ENCODE measurements at places on chromosomes 12 and 14.
A peak's percentile ranks its signal among the peaks of the same experiment; 100 is the strongest.

- DNase-seq, result no peak
These were observed 415.4 kb downstream of the ZFP36L1 start for GRCh38 chr14:68377459-68377858.

DNA sequence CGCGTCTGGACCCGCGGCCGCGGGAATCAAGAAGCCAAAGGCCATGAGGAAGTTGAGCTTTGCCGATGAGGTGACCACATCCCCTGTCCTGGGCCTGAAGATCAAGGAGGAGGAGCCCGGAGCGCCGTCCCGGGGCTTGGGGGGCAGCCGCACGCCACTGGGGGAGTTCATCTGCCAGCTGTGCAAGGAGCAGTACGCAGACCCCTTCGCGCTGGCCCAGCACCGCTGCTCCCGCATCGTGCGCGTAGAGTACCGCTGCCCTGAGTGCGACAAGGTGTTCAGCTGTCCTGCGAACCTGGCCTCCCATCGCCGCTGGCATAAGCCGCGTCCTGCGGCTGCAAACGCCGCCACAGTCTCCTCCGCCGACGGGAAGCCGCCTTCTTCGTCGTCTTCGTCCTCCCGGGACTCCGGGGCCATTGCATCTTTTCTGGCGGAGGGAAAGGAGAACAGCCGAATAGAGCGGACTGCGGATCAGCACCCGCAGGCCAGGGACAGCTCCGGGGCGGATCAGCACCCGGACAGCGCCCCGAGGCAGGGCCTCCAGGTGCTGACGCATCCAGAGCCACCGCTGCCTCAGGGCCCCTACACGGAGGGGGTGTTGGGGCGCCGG, 1.0 kb downstream of the INSM2 start:
- DNase-seq, result peak; percentile 68

DNA sequence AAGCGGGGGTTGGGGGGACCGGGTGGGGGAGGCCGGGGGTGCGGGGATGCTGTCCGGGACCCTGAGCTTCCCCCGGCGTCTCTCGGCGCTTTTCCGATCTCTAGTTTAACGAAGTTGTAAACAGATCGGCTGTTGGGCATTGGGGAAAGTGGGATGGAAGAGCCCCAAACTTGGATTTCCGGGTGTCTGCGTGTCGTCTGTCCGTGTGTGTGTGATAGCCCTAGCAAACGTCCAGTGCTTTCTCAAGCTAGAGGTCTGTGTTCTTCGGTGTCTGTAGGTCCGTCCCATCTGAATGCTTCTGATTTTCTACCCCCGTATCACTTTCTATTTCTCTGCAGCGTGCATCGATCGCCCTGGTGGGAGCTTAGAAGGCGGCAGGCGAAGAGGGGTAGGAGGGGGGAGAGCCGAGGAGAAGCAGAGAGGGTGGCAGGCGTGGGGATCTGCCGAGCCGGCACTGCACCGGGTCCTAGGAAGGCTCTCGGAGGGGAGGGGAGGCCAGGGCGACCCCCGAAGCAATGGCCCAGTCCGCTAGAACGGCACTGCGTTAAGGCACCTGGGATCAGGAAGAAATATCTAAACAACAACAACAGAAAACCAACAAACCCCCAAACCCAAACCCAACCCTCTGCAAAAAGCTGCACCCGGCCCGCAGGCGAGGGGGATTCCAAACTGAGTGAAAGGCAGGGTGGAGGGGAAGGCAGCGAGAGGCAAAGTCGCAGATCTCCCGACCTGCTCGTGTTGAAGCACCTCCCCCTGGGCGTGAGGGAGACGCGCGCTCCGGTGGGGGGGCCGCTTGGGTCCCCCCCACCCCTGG, 1.0 kb downstream of the KCNA1 start:
- no peak for DNase-seq

GRCh38 chr12:19244312-19244711, 114.8 kb downstream of the PLEKHA5 start:
- no peak for DNase-seq

GRCh38 chr14:50056435-50056834, 59.9 kb downstream of the VCPKMT start:
- no peak for DNase-seq

DNA sequence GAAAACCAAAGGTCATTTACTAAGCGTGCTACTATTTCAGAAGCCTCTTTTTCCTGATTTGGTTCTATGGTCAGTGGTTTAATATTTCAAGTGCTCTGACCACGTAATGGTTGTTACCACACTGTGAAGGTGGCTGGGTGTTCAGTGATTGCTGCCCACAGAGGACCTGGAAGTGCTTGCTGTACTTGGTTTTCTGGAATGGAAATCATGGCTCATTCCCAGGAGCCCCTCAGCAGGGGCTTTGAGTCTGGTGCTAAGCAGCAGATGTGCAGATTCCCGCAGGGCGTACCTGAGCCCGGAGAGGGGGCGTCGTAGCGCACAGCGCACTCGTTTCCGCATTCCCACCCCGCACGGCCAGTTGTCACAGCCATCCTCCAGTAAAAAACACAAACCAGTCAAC, 50.5 kb downstream of the TRAF3 start:
- DNase-seq, result no peak

GRCh38 chr14:86787717-86788116, 1205.3 kb downstream of the GALC start:
- DNase-seq, result no peak

- DNase-seq, result no peak
These were observed 265.6 kb downstream of the TMEM117 start for GRCh38 chr12:44101475-44101874.

DNA sequence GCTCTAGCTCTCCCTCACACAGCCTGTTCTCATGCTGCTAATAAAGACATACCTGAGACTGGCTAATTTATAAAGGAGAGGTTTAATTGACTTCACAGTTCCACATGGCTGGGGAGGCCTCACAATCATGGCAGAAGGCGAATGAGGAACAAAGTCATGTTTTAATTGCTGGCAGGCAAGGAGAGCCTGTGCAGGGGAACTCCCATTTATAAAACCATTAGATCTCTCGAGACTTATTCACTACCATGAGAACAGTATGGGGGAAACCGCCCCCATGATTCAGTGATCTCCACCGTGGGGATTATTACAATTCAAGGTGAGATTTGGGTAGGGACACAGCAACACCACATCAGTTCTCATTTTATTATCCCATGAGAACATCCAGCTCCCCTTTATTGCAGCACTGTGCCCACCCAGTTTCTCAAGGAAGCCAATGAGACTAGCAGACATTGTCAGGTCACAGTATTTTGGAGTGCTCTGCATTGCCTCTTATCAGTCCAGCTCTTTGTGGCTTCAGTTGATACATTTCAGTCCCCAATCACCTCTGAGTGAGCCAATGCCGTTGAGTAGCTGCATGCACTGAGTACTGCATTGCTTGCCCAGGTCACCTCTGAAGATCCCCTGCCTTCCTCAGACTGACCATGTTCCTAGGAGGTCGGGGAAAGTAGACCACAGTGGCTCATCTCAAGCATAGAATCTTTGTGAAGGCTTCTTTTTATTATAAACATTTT, 131.2 kb downstream of the CRADD start:
- no peak for DNase-seq

DNA sequence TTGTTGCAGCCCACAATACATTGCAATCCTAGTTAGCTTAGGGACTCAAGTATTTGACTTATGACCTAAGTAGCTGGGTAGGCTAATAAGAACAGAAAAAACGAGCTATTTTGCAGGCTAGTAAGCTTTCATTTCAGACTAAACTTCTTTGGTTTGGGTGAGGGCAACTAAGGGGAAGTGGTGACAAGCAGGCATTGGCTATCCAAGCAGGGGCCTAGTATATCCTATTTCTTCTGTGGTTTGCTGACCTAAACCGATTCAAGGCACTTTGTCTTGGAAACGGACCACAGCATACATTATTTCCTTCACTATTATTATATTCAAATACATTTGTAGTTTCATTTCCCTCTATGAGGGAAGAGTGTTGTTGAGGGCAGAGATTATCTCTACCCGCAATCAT, 21.6 kb upstream of the SLC5A8 start:
- no peak for DNase-seq

DNA sequence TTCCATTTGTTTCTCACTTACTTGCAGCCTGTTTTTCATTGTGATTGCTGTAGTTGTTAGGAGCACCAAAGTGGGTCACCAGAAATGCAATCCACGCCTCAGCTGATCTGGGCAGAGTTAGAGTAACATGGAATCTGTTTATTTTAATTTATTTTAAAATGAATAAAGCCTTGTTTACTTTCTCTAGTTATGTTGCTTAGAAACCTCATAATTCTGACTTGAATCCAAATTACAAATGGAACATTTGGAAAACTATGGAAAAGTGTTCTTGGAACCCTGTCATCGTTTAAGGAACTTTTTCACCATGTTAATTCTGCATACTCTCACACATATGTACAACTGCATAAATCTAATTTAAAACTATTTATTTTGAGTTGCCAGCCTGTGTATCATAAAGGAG, 92.2 kb upstream of the DAAM1 start:
- DNase-seq, result no peak

- no peak for DNase-seq
These were observed 75.1 kb downstream of the MED13L start for GRCh38 chr12:116202433-116202832.

- no peak for DNase-seq
These were observed 69.3 kb downstream of the SERPINA3 start for GRCh38 chr14:94681300-94682060.

DNA sequence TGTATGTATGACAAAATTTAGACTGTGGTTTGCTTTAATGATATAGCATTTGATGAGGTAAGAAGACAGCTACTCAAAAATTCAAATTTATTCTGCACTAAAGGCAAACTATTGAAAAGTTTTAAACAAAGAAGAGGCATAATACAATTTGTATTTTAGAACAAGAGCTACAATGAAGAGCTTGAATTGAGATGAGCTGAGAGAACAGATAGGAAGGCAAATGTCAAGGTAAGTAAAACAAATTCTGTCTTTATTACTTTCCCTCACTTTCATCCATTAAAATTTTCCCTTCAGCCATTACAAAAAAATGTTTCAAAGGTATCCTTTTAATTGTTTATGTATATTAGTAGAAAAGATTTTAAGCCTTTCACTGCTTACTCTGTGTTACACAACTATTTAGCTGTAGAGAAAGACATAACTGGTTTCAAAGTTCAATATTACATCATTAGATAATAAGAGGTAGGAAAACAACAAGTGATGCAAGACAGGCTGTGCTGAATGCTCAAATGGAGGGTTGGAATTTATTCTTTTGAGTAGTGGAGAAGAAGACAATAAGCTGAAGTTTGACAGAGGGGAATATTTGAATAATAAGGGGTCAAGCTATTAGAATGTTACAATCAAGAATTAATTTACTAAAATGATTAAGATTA, 1334.1 kb downstream of the FSCB start:
- DNase-seq, result no peak

GRCh38 chr14:105285174-105285573, 15.6 kb downstream of the BRF1 start:
- DNase-seq, result no peak

GRCh38 chr14:55540847-55541773, 38.9 kb upstream of the KTN1 start:
- no peak for DNase-seq

GRCh38 chr14:60599727-60600126, 49.5 kb downstream of the SIX1 start:
- no peak for DNase-seq

DNA sequence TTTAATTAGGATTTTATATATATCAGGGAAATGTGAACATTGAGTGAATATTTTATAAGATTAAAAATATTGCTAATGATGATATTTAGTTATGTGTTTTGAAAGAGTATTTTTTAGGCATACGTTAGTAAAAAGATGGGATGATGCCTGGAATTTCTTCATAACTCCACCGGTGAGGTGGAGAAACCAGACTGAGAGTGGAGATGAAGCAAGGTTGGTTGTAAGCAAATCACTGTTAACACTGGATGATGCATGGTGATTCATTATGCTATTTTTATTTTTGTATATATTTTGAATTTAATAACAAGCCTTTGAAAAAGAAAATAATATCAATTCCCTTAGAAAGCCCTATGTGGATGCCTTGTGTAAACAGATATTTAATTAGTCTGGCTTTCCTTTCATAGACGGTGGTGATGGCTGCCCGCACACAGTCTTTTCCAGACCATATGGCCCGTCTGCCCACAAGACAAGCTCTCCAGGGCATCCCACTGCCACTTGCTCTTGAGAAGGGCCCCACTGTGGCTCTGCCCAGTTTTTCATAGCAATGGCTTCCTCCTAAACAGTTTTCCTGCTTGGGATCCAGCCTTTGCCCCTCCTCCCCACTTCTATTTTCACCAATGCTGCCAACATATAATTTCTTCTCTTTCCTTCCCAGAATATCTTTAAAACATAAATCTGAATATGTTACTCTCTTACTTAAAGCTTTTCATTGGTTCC, 95.4 kb downstream of the HELB start:
- DNase-seq, result no peak
